GOT3 (cell line): ENCODE measurements at places on chromosomes 11 and 22.

DNA sequence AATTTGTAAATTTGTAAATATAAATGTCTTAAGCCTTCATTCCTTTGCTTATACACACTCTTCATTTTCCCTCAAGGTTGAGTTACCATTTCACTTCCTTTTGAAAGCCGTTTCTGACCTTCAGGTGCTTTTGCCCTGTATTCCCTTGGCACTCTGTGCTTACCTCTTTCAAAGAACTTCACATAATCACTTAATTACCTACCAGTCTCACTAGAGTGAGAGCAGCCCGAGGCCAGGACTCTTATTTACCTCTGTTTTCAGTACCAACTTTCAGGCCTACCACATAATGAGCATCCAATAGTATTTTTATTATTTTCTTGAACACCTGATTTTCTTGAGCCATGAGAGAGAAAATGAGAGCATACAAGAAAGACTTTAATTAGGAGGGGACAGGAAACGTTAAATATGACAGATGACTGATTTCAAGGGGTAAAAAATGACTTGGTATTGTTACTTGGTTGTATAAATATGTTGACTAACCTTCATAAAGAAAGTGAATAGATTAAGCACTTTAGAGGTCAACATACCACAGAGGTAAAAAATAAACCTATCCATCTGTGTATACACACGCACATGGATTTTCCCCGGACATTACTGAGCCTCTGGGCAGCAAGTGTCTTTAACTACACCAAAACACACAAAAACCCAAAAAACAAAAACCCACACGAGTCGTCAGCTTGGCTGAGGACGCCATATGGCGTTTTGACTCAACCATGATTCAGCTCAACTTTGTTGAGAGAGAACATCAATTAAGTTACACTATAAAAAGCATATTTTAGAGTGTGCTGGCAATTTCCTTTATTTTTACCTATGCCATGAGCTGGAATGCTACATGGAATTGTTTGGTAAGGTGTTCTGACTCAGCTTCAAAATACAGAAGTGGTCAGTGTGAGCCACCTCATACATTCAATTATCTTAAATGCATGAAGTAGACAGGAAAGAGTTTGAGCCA lies 7.6 kb downstream of the ATXN10 start:
- DNase-seq: no peak

- DNase-seq: no peak
Measured at GRCh38 chr11:12604557-12605153, 69.6 kb upstream of the TEAD1 start.

- peak; percentile 73 for DNase-seq
Measured at GRCh38 chr11:65873318-65874156, 937 bp upstream of the EFEMP2 start.

GRCh38 chr11:22479208-22479607 lies 141.0 kb downstream of the SLC17A6 start:
- DNase-seq: no peak

DNA sequence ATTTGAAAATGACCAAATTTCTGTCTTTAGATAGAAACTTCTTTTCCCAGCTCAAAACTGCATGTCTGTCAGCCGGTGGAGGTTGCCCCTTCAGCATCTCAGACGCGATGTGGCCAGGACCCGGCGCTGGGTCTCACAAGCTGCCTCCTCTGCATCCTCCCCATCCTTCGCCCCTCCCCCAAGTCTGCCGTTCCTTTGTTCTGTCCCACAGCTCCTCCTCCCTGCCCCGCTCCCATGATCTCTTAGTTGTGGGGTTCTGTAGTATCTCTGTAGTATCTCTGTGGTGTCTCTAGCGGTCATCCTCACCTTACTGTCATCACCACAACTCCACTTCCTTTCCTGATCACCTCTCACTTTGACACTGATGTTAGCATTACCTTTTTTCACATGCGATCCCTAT lies 49.9 kb downstream of the TRAF6 start:
- DNase-seq: no peak

GRCh38 chr11:110584150-110584549 lies 128.1 kb downstream of the ARHGAP20 start:
- no peak for DNase-seq

DNA sequence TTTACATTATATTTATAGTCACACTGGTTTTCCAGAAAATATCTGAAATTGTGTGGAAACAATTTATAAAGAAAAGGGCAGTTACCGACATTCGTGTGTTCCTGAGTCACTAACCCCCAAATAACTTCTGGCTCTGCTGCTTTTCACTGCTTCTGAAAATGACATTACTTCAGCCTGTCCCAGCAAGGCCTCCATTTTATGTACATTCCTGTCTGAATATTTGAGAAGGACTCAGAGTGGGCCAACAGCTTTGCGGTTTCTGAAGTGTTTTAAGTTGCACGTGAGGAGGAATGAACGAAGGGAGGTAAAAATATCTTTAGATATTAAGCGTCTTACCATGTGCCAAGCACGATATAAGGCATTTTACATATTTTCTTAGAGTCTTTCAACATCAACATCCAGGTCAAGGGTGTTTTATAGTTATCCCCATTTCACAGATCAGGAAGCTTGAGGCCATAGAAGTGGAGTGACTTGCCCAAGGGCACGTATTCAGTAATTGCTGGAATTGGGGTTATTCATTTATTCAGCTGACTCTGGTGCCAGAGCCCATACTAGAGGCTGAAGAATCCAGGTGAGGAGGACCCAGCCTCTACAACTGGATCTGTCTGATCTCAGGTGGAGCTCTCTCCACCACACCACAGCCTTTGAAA lies 30.8 kb upstream of the WNT11 start:
- no peak for DNase-seq

DNA sequence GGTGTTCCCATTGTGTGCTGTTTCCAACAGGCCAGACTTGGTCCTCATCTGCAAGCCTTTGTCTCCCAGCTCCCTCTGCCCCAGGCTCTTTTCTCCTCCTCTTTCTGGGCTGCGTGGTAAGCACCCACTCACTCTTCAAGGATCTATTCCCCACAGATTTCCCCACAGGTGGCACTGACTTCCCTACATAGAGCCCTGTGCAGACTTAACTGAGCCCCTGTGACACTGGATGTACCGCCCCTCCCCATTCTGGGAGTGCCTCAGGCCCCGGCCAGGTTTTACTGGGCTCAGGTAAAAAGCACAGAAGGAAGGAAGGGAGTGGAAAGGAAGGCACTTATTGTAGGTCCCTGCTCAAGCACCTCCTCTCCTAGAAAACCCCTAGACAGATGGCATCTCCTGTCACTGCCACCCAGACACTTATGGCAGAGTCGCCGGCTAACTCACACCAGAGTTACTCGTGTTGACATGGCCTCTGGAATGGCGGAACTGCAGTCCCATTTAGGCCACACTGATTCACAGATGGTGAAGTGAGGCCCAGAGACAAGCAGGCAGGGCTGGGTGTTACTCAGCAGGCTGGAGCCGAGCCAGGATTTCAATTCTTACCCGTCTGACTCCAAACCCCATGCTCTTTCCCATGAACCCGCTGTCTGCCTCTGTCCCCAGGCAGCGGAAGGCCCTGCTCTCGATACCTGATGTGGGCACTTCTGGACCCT lies 47.2 kb downstream of the LRRC32 start:
- DNase-seq: no peak
